ENCODE measurements at places on chromosomes 12 and 14.

GRCh38 chr12:127656266-127656665, 610.7 kb upstream of the TMEM132C start:
- no peak for DNase-seq

GRCh38 chr14:74595006-74595735, 16.9 kb downstream of the LTBP2 start:
- no peak for DNase-seq

DNA sequence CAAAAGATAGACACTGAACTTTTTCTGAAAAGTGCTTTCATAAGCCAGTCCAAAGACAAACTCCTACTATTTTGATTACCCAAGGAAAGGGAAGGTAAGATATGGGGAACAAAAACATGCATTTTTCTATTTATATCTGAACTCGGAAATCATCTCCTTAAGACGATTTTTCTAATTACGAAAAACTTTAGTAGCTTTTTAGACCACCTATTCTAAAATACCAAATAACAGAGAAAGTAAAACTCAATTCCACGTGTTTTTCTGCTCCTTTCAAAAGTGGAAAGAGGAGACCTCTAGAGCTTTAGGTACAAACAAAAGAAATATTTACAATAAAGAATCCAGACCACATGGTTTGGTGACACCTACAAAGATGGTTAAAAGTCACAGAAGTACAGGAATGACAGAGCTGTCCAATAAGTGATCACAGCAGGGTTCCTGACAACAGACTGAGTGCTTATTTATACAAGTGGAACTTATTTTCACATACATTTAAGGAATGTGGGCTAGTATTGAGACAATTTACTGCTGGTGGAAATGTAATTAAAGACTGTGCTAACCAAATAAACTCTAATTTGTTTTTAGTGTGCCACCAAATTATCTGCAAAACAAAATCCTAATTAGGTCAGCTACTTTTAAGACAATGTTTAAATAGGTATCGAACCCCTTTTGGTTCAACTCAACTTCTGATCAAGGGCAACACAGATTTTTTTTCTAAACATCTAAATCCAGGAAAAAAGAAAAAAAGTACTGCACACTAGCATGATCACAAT, 2.4 kb downstream of the LRIG3 start:
- no peak for DNase-seq

DNA sequence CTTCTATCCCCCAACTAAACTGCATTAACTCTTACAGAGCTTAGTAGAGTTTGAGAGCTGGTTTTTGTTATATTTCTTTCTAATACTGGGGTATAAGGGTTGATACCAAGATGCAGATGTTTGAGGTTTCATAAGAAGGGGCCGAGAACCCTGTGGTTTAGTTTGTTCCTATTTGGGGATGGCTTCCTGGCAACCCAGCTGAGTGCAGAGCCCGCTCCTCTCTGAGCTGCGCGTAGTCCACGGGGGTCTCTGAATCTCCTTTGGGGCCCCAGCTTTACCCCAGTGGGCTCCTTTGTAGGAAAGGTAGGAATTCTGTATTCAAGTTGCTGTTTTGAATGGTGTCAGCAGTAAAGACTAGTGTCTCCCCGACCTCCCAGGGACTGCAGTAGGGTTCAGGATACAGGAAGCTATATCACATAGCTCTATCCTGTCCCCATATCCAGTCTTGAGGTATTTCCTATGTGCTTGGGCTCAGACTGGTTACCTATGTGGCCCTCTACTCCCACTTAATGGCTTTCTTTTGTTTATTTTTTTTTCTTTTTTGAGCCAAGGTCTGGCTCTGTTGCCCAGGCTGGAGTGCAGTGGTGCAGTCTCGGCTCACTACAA, 25.4 kb downstream of the PLXNC1 start:
- no peak for DNase-seq

- no peak for DNase-seq
Measured at GRCh38 chr14:95141684-95142083, 15.6 kb downstream of the DICER1 start.

DNA sequence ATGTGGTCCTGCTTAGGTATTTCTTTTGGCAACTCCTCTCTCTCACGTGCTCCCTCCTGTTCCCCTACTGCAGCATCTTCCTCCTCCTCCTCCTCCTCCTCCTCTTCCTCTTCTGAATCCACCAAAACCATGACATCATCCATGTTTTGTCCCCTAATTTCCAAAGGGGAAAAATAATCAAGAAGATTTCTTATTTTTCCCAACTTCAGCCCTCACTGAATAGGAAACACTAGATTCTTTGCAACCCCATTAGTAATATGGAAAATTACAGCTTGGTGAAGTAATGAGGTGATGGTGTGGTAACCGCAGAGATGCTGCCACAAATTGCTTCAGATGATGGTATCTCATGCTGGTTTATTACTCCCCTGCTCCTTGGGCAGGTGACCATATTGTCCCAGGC, 7.5 kb upstream of the WSB2 start:
- DNase-seq = no peak

DNA sequence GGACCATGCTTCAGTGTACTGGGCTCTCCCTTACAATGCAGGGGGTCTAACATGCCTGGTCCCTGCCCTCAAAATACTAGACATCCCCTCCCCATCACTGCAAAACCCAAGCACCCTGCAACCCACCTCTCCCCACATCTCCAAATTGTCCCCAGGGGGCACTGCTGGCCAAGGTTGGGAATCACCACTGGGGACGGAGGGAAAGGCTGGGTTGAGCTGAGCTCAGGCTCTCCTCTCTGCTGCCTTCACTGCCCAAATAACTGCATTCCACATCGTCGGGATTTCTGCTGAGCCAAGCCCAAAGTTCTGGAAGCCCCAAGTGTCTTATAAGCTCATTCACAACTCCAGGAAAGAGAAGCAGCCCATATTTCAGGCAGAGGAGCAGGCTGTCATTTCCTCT, 69.6 kb downstream of the NT5DC3 start:
- no peak for DNase-seq

GRCh38 chr12:41234692-41235091, 46.6 kb downstream of the PDZRN4 start:
- no peak for DNase-seq

- no peak for DNase-seq
Measured at GRCh38 chr14:61891810-61892209, 129.6 kb downstream of the SNAPC1 start.

DNA sequence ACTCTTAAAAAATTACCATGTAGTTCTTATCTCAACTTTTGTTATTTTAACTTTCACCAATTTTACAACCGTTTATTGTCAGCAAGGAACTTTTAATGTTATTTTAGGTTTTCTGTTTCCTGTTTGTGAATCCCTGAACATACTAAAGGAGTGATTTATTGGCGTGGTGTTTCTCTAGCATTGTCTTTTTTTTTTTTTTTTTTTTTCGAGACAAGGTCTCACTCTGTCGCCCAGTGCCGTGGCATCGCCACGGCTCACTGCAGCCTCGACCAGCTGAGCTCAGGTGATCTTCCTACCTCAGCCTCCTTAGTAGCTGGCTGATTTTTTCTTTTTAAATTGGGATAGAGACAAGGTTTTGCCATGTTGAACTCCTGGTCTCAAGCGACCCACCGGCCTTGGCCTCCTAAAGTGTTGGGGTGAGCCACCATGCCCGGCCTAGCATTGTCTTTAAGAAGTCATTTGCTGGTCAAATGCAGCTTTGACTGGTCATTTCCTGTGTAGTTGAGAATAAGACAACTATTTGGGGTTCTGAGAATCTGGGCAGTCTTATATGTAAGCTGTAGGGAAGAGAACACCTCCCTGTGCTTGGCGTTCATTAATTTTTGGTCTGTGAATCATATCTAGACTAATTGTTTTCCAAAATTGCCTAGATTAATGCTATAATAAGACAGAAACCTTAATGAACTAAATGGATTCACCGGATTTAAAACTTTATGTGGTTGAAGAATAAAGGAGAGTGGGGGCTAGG, 2.1 kb downstream of the WASHC4 start:
- DNase-seq = no peak

DNA sequence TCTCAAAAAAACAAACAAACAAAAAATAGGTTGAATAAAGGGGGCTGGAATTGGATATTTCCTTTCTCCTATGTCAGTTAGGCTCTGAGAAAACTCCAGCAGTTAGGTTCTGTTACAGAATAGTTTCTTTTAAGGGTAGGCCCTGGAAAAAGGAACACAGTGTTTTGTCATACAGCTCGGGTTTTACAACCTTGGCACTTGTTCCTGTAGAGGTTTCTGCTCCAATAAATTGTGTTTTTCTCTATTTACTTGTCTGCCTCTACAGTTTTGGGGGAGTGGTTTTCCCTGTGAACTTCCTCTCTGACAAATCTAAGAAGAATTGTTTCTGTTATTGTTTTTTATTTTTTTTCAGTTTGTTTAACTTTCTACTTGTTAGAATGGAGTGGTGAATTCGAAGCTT, 167.6 kb downstream of the ACSS3 start:
- no peak for DNase-seq

DNA sequence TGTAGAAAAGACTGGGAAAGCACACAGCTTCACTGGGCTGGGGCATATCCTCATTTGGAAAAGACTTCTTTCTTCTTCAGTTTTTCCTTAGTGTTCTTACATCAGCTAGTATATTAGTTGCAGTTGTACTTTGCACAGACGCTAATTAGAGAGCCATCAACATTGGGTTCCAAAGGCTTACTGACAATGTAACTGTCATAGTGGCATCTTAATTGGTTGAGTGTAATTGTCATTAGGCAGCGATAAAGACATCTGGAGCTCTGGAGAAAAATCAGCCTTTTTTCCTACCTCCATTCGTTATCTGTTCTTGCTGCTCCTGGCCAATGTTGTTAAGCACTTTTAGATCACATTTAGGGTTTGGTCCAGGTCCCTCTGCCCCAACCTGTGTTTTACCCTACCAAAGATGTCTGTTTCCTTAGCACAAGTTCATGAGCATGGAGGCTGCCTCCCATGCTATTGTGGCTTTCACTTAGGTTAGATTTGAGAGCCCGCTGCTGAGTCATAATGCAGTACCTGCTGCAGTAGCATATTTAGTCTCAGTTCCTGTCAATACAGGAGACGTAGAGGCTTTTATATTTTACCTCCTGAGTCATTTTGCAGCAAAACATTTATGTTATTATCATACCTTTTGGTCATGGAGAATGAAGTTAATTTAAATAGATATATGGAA, 49.2 kb downstream of the FBXW8 start:
- DNase-seq = peak; percentile 5

GRCh38 chr14:105733081-105734065, 207.0 kb downstream of the TMEM121 start:
- no peak for DNase-seq

GRCh38 chr12:94620621-94621020, 29.7 kb downstream of the TMCC3 start:
- no peak for DNase-seq

- DNase-seq = no peak
Measured at GRCh38 chr12:44582521-44582920, 293.6 kb downstream of the NELL2 start.

DNA sequence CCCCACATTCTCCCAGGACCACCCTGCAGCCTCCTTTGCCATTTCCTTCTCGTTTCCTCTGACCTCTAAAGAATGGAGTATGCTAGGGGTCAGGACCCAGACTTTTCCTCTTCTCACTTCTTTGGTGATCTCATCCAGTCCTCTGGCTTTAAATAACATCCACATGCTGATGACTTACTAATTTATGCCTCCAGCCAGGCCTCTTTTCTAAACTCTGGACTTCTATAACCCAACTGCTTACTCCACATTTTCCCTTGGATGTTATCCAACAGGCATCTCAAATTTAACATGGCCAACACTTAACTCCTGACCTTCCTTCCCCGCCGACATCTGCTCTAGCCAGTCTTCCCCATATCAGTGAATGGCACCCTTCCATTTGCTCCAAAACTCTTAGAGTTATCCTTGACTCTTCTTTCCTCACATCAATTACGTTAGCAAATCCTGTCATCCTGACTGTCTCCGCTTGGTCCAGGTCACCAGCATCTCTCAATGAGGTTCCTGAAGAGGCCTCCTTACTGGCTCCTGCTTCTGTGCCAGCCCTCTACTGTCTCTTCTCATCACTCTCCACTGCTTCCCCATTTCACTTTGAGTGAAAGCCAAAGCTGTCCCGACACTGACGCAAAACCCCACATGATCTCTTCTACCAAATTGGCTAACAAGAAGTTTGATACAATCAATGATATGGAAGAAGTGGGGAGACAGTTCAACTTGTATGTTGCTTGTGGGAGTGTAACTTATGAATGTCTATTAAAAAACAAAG, 42.7 kb downstream of the TMBIM6 start:
- no peak for DNase-seq

- DNase-seq = peak; percentile 33
Measured at GRCh38 chr14:105398726-105399465, 558 bp downstream of the TEX22 start.

DNA sequence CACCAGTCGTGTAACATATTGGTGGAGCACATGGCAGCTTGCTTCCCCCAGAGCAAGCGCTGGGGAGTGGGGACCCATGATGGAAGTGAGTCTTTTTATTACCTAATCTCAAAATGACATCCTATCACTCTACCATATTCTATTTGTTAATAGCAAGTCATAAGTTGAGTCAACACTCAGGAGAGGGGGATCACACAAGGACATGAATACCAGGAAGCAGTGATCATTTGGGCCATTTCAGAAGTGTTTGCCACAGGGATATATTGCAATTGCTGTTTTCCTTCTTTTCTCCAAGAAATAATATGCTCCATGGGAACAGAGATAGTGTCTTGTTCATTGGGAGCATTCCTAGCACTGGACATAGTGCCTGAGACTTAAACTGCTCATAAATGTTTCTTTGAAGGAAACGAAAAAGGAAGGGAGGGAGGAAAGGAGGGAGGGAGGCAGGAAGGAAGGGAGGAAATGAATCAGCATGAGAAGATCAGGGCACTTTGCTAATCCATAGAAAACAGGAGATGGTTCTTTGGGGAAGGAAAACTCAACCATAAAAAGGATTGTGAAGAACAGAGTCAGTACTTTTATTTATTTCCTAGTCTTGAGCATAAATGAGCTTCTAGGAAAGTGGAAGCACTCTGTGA, 39.2 kb upstream of the EEA1 start:
- no peak for DNase-seq

- DNase-seq = no peak
Measured at GRCh38 chr12:130075497-130076076, 86.7 kb upstream of the FZD10 start.

- DNase-seq = no peak
Measured at GRCh38 chr14:51442513-51443175, 202.6 kb downstream of the TMX1 start.

DNA sequence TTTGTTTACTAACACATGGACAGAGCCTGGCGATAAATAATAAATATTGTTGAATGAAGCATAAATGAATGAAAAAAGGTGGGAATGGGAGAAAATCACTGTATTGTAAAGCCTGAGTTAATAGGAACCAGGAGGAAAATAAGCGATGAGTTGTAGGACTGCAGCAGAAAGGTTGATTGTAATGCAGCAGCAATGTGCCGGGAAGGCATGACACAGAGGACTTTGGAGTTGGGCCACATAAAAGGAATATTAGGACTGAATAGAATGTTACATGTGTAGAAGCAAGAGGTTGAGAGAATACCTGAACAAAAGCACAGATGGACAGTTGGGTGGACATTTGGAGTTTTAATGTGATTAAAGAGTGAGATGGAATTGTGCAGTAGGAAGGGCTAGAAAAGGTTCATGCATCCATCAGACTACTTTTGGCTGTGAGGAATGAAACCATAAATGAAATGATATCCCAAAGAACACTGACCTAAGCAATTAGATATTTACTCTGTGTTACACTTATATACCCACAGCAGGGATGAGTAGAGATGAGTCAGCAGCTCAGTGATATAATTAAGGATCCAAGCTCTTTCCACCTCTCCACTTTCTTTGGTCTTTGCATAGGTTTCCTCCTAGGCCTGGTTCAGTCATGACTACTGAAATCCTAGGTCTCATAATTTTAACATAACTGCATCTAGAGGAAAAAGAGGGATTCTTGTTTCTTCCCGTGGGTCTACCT, 55.4 kb downstream of the CCER1 start:
- no peak for DNase-seq

- DNase-seq = no peak
Measured at GRCh38 chr14:87207756-87208155, 785.2 kb downstream of the GALC start.
